ENCODE measurements at places on chromosomes 7 and 10. TPM values are rescaled to one million over a fixed set of nuclear protein-coding genes. Genes with fewer than 3 reads are reported as not detected.

PTPRN2 gene
- total RNA-seq: 0.79 TPM

FGFBP3 gene
- 1.4 TPM for total RNA-seq

MYH16 gene
- total RNA-seq: not detected

OR2A1 gene
- total RNA-seq: not detected

CPN1 gene
- not detected for total RNA-seq

SNCG gene
- total RNA-seq: not detected

HDAC9 gene
- 0.55 TPM for total RNA-seq

ATP6V1F gene
- 68.3 TPM for total RNA-seq

POMZP3 gene
- total RNA-seq: 14.5 TPM

ABI1 gene
- total RNA-seq: 86.2 TPM

TMEM229A gene
- not detected for total RNA-seq

LIPN gene
- total RNA-seq: not detected

DNA sequence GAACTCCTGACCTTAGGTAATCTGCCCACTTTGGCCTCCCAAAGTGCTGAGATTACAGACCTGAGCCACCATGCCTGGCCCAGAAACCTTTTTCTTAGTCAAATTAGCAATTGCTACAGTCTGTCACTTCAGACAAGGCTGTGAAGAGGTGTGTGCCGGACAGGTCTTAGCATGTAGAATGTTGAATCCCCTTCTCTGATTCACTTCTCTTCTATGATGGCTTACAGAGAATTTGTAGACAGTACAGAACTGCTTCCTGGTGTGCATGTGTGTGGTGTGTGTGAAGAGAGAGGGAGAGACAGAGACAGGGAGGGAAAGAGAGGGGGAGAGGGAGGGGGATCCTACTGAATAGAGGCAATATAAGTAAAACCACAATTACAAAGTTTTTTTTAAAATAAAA lies 150.4 kb downstream of the PARD3 start:
- no peak for DNase-seq

GRCh38 chr7:37672926-37673325 lies 10.6 kb upstream of the GPR141 start:
- DNase-seq: no peak

GRCh38 chr10:117925369-117925768 lies 121.4 kb downstream of the RAB11FIP2 start:
- DNase-seq: no peak

DNA sequence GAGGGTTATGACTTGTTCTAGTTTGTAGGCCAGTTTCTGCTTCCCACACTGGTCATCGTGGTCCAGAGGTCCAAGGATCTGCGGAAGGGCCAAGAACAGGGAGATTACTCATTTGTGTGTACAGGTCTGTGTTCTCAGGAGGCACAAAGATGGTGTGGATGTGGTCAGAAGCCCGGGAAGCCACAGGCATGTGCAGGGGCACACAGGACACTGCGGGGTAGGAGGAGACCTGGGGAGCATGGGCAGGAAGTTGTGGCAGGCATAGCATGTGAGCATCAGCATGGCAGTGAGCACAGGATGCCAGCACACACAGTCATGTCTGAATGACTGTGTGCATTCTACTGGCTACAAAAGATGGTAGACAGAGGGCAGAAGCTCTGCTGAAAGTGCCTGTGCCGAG lies 445.8 kb downstream of the PLXNA4 start:
- DNase-seq: no peak

DNA sequence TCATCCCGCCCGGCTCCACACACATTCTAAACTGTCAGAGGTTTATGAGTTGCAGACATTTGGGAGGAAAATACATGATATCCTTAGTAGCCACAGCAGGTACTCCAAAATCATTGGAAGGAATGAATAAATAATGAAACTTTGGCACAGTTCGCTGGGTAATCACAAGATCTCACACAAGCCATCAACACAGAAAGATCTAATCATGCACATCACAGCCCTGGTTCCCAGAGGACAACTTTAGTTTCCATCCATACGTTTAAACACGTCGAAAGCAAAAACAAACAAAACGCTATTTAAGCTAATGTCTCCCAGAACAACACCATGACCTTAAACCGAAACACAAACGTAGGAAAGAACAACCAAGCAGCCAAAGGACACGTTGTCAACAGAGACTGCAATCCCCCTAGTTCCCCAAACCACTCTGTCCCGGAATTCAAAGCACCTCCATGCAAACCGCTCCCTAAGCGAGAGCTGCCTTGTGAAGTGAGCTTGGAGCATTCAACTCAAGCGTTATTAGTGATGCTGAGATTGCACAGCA lies 12.3 kb downstream of the SVIL start:
- DNase-seq: no peak

GRCh38 chr10:131196176-131196885 lies 115.2 kb downstream of the TCERG1L start:
- DNase-seq: no peak

DNA sequence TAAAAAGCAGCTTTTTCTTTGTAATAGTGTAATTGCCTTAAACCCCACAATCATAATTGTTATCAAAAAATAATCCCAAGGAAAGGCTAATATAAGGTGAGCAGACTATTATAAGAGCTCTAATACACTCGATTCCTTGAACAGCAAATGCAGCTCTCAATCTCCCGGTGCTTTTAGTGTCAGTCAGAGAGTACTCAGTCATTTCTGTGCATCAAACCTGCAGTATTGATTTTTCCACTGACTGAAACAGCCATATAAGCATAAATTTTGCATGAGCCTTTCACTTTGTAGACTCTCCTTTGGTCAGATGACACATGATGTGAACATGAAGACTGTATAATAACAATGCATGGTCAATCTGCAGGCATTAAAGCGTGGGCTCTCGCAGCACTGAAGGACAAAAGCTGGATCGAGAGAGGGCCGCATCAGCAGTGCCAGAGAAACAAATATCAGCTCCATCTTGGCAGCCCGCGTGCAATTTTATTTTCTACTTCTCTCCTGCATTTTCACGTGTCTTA lies 272.0 kb downstream of the POU6F2 start:
- no peak for DNase-seq

- DNase-seq: no peak
Observed at GRCh38 chr7:77370606-77371005, 45.5 kb downstream of the GSAP start.

DNA sequence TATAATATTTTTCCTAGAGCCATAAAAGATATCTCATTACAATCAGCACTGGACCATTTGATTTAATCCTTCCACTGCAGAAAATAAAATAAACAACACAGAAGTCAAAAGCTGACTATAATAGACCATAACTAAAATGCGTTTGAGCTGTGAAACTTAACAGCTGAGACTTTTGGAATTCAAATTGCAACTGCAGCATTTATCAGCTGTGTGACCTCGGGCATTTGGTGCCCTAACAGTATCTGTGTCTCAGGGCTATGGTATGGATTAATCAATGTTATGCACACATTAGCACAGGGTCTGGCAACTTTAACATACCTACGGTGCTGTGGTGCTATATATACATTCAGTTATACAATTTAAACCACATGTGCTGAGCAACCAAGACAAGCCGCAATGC lies 160.1 kb downstream of the COL28A1 start:
- DNase-seq: no peak
